Panc1 (cell line): ENCODE measurements at places on chromosomes 11 and 22.

DNA sequence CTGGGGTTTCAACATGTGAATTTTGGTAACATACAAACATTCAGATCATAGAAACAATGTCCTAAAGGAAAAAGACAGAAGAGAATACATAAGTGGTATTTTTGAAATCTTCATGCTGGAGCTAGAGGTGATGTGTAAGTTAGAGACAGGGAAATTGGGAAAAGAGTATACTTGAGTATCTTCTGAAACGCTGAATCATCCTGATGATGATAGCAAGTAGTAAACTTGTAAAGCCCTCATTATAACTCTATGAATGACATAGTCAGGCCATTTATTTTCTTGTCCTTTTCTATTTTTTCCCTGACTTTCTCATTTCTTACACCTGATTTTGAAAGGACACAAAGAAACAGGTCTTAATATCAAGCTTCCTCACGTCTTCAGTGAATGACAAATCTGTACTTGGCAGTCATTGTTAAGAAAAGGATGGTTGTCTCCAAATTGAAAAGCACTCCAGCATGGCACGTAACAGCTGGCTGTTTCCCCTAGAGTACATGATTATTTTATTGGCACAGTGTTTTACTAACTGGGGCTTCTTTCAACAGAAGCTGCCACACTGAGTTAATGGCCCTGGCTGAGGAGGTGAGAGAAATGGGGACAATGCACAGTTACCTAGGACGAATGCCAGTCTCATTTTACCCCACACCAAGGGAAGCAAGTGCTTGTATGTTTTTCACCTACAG lies 140.7 kb upstream of the CTSC start:
- no peak for DNase-seq

DNA sequence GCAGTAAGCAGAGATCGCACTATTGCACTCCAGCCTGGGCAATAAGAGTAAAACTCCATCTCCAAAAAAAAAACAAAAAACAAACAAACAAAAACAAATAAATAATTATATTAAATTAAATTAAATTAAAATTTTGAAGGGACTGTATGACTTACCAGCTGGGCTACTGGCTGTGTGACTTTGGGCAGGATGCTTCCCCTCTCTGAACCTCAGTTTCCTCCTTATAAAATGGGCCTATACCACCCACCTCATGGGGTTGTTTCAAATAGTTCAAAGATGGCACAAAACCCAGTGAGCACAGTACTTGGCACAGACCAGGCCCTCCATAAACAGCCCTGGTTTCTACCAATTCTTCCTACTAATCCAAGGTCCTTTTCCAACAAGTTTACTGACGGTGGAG lies 34.9 kb downstream of the ASCC2 start:
- no peak for DNase-seq

GRCh38 chr22:48629631-48630432 lies 1197.8 kb downstream of the BRD1 start:
- no peak for DNase-seq

GRCh38 chr11:33160136-33160535 lies 1.1 kb downstream of the CSTF3 start:
- DNase-seq = no peak

DNA sequence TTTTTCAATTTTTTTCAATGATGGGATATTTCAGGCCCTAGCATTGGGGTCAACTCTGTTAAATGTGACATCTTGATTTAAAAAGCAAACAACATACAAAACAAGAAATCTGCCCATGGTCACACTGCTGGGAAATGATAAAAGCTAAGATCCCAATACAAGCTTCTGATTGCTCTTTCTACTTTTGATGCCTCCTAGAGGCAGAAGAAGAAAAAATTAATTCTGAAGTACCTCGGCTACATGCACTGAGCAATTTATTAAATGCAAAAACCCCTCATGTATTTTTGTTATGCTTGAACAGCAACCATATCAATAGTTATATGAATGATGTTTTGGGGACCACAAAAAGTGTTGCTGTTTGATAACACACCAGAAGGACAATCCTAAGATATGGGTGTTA lies 342.1 kb upstream of the NARS2 start:
- DNase-seq = no peak

- no peak for DNase-seq
These were observed 5.5 kb upstream of the DNAL4 start for GRCh38 chr22:38799265-38800002.

DNA sequence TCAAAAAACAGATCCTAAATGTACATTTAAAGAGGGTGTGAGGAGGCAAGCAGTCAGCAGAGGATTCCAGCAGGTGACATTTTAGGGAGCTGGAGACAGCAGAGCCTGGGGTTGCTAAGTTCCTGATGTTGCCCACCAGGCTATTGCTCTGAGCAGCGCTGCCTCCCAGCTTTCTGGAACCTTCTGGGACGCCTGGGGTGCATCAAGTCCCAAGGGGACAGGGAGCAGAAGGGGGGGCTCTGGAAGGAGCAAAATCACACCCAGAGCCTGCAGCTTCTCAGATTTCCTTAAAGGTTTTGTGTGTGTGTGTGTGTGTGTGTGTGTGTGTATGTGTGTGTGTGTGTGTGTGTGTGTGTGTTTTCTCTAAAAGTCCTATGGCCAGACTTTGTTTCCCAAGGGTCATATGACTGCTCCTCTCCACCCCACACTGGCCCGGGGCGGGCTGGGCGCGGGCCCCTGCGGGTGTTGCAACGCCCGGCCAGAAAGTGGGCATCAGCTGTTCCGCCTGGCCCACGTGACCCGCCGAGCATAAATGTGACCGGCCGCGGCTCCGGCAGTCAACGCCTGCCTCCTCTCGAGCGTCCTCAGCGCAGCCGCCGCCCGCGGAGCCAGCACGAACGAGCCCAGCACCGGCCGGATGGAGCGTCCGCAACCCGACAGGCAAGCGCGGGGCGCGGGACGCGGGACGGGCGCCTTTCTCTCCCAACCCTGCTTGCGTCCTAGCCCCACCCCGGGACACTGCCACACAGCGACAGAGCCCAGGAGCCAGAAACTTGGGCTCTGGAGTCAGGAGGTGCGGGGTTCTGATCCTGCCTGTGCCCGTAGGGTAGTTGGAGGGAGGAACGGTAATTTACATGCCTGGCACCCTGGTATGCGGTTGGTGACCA lies at the start of gene HMOX1:
Gene HMOX1 (plus strand): TSS at position 560 of the 887 bp plus-strand sequence. CDS start 78 bp downstream, at position 638.
- no peak for DNase-seq

GRCh38 chr11:64058494-64058893 lies 22.8 kb downstream of the FLRT1 start:
- no peak for DNase-seq

DNA sequence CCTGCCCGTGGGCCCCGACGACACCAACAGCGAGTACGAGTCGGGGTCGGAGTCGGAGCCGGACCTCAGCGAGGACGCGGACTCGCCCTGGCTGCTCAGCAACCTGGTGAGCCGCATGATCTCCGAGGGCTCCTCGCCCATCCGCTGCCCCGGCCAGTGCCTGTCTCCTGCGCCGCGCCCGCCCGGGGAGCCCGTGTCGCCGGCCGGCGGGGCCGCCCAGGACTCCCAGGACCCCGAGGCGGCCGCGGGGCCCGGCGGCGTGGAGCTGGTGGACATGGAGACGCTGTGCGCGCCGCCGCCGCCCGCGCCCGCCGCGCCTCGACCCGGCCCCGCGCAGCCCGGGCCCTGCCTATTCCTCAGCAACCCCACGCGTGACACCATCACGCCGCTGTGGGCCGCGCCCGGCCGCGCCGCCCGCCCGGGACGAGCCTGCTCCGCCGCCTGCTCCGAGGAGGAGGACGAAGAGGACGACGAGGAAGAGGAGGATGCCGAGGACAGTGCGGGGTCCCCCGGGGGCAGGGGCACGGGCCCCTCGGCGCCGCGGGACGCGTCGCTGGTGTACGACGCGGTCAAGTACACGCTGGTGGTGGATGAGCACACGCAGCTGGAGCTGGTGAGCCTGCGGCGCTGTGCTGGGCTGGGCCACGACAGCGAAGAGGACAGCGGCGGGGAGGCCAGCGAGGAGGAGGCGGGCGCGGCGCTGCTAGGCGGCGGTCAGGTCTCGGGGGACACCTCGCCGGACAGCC lies 3.8 kb downstream of the MAPK8IP2 start:
- no peak for DNase-seq

DNA sequence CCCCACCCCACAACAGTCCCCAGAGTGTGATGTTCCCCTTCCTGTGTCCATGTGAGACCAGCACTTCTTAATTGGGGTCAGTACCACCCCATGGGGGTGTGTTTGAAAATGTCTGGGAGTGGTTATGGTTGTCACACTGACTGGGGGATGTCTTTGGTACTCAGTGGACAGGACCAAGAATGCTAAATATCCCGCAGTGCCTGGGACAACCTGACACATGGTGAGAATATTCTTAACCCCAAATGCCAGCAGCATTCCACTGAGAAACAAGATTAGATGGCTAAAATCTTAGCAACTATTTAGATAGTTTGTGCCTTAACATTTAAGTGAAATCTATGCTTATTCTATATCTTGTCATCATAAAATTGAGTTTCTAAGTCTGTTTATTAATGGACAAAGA lies 177.5 kb upstream of the ZBED5 start:
- DNase-seq = no peak

DNA sequence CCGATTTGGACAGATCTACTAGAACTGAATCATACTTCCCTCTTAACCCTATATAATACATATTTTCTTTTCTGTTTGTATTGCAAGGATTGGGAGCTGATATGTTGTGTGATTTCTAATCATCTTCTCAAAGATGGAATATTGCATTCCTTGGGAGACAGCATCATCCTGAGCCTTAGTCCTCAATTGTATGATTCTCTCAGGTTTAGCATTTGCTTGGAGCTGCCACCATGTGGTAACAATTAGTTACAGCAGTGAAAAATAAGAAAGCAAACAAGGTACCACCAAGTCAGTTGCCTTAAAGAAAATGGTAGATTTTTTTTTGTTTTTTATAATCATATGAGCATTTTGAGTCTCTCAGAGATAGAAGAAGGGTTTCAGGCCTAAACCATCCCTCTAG lies 11.9 kb downstream of the SNX19 start:
- DNase-seq = no peak

DNA sequence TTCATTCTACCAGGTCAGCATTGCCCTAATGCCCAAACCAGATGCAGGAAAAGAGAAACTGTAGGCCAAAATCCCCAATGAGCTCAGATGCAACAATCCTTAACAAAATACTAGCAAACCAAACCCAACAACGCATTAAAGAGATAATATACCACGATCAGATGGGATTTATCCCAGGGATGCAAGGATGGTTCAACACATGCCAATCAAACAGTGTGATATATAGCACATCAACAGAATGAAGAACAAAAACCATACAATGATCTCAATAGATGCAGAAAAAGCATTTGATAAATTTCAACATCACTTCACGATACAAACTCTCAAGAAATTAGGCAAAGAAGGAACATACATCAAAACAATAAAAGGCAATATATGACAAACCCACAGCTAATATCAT lies 45.0 kb downstream of the IMMP1L start:
- DNase-seq = no peak

GRCh38 chr11:88508418-88508758 lies 170.9 kb upstream of the CTSC start:
- no peak for DNase-seq

DNA sequence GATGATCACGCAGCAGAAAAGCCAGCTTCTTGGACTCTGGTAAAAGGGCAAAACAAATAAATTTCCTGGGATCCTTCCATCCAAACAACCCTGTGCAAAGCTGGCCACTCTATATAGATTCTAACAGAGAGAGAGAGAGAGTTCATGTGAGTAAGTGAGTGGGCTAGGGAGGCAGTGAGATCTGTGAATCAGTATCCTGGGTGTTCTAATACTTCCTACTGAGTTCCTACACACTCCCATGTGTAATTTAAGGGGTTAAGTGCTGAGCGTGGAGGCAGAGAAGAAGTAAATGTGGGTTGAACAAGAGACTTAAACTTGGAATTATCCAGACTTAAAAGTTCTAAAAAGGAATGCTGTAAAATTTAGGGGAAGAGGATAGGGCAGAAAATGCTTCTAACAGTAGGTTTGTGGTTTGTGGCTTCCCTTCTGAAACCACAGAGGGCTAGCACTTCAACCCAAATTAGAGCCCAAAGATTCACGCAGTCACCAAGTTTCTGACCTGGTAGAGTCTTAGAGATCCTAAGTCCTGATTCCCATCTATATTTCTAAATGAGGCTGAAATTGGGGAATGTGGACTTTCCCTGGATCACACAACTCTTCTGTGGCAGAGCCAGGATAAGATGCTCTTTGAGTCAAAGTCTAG lies 413.9 kb downstream of the TENM4 start:
- DNase-seq = no peak

DNA sequence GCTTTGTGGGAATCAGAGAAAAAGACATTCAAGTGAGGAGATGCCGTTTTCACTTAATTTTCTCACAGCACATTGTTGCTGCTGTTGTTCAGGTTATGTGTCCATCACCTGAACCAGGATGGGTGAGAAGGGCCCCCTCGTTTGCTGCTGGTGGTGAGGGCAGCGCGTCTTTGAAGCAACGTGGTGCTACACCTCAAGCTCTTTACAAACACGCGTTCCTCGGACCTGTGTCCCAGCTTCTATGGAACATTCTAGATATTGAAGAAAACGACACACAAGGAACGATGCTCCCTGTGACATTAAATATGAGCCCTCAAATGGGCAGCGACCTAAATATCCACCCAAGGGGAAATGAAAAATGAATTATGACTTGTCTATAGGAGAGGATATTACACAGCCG lies 418.6 kb downstream of the MN1 start:
- no peak for DNase-seq

- DNase-seq = no peak
These were observed 3.3 kb downstream of the TCN2 start for GRCh38 chr22:30610299-30610698.

- DNase-seq = no peak
These were observed 2.9 kb downstream of the ATG2A start for GRCh38 chr11:64914123-64914522.

- DNase-seq = no peak
These were observed 15.6 kb upstream of the SYT13 start for GRCh38 chr11:45301537-45302246.

- DNase-seq = no peak
These were observed 9.3 kb downstream of the PRDM11 start for GRCh38 chr11:45155627-45156180.

DNA sequence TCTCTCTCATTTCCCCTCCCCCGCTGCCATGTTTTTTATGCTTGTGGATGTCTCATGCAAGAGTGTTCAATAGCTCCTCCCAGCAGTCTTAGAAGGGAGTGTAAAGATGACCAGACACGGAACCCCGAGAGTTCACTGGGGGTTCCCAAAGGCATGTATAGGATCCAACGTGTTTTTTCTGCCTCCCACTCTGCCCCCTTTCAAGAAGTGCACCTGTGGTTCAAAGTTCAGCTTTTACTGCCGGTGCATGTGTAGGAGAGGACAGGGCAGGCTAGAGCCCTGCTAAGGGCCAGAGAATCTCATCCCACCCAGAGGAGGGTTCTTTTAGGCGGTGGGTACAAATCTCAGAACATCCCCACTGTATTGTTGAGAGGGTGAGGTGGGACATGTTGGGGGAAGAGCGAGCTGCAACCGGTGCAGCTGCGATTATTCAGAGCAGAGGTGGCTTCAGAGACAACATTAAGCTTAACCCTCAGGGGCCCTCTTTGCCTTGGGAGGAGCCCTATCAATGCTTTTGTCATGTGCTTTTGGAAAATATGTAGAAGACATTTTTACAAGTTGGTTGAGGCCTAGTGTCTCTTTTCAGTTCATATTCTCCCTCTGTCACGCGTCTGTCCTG lies 14.5 kb downstream of the MIF start:
- no peak for DNase-seq

- DNase-seq = no peak
These were observed 152.3 kb upstream of the CCDC90B start for GRCh38 chr11:83438438-83438837.
